ENCODE measurements at places on chromosomes 2 and 18. TPM values are rescaled to one million over a fixed set of nuclear protein-coding genes. Genes with fewer than 3 reads are reported as not detected.

Gene DLGAP1
- 1.4 TPM for total RNA-seq

GRCh38 chr18:26771524-26771923 is 94.0 kb downstream of the AQP4 start:
- no peak for DNase-seq

GRCh38 chr2:219252570-219252899 is 508 bp upstream of the TUBA4B start:
- DNase-seq = no peak

GRCh38 chr2:235381261-235381912 is 112.5 kb upstream of the AGAP1 start:
- DNase-seq = no peak

Gene TRIM43
- not detected for total RNA-seq

DNA sequence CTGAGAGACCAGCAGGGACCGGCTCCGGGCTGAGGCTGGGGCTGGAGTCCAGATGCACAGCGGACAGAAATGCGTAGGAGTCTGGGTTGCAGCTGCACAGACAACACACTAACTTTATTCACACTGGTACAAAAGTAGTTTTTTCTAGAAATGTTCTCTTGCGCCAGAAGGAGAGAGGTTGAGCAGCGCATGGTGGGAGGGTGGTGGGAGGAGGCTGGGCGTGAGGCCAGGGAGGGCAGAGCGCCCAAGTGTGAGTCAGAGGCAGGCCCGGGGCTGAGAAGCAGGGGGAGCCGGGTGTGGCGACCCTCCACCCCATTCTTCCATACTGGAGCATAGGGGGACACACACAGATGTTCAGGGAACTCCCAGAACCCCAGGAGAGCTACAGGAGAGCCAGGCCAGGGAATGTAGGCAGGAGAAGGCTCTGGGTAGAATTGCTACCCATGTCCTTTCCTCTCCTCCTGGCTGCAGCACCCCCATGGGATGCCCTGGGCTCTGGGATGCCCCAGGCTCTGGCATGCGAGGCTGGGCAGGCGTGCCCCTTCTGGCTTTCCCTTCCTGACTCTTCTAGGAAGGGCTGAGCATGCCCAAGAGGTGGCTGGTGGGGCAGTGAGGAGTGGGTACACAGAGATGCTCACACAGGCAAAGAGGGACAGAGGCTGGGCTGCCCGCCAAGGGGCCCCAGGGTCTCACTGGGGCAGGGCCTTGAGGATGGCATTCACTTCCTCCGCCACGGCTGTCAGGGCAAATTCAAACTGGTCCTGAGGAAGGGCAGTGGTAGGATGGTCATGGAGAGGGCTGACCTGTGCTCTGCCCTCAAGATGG is 10.6 kb downstream of the DNAJB2 start:
- DNase-seq = peak; percentile 94

Gene FAP
- 150 TPM for total RNA-seq

- no peak for DNase-seq
Measured at GRCh38 chr2:43190311-43191052, 35.9 kb downstream of the ZFP36L2 start.

DNA sequence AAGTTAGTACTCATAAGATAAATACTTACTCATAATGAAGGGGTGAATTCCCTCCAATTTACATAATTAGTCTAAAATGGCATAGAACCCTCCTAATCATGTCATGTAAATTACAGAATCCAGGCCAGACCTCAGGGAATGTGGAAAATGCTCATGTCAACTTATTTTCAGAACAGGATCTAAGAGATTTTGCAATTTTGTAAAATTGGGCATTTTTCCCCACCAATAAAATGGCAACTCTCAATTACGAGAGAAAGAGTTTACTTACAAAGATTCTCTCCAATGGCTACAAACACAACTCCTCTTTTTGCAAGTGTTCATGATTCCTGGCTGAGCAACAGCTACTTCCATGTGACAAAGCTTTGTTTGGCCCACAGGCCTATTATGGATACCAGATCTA is 33.8 kb upstream of the SP5 start:
- DNase-seq = no peak

GRCh38 chr2:128314348-128315121 is 4.1 kb downstream of the HS6ST1 start:
- DNase-seq = no peak

DNA sequence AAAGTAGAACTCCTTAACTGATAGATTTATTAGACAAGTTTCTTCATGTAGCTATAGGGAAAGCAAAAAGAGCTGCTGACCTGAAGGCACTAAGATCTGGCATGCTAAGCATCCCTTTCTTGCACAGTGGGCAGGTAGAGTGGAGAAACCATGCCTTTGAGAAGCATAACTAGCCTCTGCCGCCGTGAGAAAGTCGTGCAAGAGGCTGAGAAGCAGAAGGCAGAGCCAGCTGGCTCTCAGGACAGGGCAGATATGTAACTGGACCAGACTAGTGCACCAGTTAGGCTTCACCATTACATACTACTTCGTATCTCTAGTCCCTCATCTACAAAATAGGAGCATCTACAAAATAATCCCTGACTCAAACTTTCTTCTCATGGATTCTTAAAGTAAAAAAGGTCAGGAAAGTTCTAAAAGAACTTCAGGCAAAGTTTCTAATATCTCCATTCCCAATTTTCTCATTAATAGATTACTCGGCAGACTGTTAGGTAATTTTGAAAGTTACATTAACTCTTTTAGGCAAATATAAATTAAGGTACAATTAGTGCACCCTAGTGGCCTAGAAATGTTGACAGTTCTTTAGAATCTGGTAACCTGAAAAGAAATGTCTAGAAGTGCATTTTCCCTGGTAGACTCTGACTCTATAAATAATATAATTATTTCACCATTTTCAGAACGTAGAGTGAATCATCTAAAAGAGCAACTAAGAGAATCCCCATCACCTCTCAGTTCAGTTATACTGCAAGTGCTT is 10.3 kb downstream of the ERBB4 start:
- no peak for DNase-seq

DNA sequence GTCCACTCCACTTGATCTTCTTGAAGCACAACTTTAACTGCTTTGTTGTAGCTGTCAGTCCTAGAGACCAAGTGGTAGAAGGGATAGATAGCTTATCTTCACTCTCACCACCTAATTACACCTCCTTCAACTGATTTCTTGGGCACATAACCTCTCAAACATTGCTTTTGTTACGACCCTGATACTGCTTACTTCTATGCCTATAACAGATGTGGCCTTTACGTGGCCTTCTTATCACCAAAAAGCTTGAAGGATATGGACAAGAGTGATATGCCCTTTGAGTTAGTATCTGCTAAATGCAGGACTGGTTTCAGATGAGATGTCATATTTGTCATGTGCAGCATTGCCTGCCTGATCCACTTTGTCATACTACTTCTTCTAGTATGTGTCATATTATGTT is 847.2 kb downstream of the TDRD15 start:
- DNase-seq = no peak

Gene FTCDNL1
- 1.5 TPM for total RNA-seq

Gene KCNIP3
- 2.9 TPM for total RNA-seq

DNA sequence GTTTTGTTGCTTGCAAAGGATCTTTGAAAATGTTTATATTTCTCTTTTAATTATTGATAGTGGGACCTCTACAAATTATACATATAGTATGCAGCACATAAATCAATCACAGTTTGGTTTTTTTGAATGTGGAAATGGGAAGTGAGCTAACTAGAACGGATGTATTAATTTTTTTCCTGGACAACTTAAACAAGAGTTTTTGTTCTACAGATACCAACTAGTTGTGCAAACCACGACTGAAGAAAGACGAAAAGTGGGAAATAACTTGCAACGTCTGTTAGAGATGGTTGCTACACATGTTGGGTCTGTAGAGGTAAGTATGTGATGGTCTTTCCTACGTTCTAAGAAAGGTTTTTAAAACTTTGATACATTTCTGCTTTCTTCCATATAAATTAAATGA is 39.2 kb downstream of the NDC80 start:
- DNase-seq = no peak

- no peak for DNase-seq
Measured at GRCh38 chr2:1305342-1306013, 107.8 kb upstream of the TPO start.

DNA sequence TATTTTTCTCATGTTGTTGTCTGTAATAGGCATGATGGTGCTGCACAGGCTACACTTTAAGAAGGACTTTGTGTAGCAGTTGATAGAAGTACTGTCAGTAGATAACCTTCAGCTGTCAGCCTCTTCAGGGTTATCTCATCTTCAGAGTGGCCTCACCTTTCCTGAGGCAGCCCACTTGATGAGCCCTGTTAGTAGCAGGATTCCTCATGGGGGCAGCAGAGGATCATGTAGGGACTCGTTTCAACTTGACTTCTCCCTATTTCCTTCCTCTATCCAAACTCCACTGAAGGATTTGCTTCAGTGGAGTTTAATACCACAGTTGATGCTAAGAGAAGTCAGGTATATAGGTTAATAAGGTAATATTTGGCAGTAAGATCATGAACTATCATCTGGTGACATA is 530.3 kb upstream of the FSIP2 start:
- DNase-seq = no peak

- DNase-seq = no peak
Measured at GRCh38 chr2:66488946-66489345, 54.0 kb downstream of the MEIS1 start.

DNA sequence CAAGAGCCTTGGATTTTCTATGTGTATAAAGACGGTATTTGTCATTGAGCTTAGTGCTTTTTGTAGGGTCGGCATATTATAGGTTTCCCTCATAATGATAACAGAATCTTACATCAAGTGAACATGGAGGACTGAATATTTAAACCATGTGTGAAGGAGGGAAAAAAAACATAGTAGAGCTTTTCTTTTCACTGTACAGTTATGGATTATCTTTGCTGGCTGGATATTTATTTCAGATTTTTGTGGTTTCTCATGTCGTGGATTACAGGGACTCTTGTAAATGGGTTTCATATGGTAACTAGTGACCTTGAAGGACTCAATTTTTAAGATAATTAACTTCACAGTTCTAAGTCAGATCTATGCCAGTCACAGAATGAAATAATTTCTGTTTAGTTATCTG is 330.2 kb upstream of the NRP2 start:
- no peak for DNase-seq

GRCh38 chr18:51767293-51767692 is 569.8 kb upstream of the MEX3C start:
- DNase-seq = no peak

Gene PCARE
- total RNA-seq = under 0.01 TPM

- peak; percentile 62 for DNase-seq
Measured at GRCh38 chr2:64263315-64263714, 119.1 kb upstream of the PELI1 start.

- DNase-seq = peak; percentile 21
Measured at GRCh38 chr2:65465124-65465523, 32.7 kb upstream of the SPRED2 start.

GRCh38 chr2:12180031-12180430 is 433.6 kb downstream of the LPIN1 start:
- DNase-seq = peak; percentile 86

Gene RFX8
- 24.1 TPM for total RNA-seq

GRCh38 chr2:74001781-74002504 is 17.2 kb downstream of the TET3 start:
- DNase-seq = no peak

DNA sequence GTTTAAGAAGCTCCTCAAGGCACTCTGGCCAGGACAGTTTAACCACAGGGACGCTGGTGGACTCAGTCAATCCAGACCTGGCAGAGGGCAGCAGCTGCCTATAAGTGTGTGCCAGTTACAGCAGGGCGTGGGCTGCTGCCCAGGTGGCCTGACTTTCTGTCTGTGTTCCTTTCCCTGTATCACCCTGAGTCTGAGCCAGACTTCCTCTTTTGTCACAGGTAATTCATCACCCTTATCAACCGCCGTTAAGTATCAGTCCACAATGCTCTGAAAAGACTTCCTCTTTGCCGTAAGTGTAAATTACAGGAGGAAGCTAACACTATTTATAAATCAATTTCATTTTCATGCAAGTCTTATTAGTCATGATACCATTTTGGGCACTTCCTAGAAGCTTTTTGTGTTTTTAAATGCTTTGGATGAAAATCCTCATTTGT is 7.0 kb downstream of the LPIN1 start:
- no peak for DNase-seq

- no peak for DNase-seq
Measured at GRCh38 chr2:168149150-168149974, 98.0 kb downstream of the STK39 start.

Gene HSPD1
- 158 TPM for total RNA-seq

Gene REEP1
- total RNA-seq = not detected

DNA sequence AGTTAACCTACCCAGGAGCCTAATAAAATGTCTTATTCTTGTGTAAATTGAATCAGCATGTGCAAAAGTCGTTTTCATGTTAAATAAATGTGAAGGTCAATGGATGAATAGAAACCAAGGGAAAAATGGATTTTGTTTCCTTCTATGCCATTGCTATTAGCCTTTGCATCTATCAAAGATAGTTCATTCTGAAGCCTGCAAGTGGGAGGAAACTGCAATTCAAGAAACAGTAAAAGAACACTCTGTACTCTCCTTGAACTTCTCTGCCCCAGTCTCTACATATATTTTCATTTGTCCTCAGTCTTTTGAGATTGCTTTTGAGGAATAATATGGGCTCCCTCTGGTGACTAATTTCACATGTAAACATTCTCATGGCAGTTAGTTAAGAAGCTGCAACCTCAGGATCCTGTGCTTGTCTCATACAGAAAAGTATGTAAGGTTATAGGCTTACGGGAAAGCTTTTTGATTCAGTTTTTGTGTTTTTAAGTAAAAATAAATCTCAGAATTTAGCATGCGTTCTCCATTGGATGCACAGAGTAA is 1590.0 kb upstream of the LRRTM1 start:
- no peak for DNase-seq

Gene PREPL
- total RNA-seq = 31.3 TPM

Gene RAB11FIP5
- 48.5 TPM for total RNA-seq

GRCh38 chr2:204346906-204347305 is 198.4 kb upstream of the PARD3B start:
- no peak for DNase-seq

DNA sequence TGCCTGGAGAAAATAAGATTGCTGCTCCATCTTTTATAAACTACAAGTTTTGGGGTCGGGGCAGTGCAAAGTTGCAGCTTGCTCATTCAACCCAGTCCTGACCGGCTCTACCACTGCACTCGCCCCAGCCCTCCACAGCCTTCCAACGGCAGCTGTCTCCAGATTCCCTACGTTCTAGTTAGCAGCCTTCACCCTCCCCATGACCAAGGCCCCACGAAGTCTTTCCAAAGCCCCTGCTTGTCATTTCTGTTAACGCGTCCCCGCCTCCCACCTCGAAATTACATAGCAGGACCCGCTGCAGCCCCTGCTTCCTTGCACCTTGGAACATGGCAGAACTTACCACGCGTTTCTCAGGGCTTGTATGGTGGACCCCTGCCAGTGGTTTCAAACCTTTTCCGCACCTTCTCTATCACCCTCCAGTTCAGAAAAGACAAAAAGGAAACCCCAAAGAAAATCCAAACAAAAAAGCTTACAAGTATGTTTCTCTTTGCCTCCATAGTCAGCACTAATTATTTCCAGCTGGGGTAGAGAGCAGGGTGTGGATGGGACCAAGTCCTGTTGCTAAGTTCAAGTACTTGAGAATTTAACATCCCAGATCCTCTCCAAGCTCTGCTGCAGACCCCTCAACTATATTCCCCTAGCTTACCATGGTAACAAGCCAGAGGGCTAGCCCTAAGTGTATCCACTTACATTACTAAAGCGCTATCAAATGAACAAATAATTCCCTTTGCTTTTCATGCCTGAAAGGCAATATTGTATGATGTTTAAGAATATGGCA is 161.5 kb downstream of the TGIF1 start:
- peak; percentile 74 for DNase-seq

Data from fibroblast of the aortic adventitia (primary cell).